ENCODE measurements at places on chromosomes 2 and 18. TPM values are rescaled to one million over a fixed set of nuclear protein-coding genes. Genes with fewer than 3 reads are reported as not detected.

GRCh38 chr2:37005118-37005868 is 39.0 kb upstream of the STRN start:
- no peak for DNase-seq

DNA sequence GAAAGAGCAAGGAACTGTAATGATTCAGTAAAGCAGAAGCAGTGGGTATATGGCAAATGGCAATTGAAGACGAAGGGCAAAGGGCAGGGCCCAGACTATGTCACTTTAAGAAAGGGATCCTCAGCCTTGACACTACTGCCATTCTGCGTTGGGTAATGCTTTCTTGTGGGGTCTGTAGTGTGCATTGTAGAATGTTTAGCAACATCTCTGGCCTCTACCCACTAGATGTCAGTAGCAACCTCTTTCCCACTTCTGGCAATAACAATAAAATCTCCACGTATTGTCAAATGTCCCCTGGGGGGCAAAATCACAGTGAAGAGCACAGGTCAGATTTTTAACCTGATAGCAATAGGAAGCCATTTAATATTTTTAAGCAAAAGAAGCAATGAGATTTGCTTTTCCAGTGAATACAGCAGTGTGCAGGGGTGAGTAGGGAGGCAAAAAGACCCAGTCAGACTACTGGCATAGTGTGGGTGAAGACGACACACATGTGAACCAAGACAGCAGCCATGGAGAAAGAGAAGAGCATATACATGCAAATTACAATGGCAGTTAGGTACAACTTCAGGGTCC is 209.5 kb downstream of the DYM start:
- no peak for DNase-seq

- peak; percentile 92 for DNase-seq
These were observed 34.9 kb upstream of the HPCAL1 start for GRCh38 chr2:10267551-10268465.

DNA sequence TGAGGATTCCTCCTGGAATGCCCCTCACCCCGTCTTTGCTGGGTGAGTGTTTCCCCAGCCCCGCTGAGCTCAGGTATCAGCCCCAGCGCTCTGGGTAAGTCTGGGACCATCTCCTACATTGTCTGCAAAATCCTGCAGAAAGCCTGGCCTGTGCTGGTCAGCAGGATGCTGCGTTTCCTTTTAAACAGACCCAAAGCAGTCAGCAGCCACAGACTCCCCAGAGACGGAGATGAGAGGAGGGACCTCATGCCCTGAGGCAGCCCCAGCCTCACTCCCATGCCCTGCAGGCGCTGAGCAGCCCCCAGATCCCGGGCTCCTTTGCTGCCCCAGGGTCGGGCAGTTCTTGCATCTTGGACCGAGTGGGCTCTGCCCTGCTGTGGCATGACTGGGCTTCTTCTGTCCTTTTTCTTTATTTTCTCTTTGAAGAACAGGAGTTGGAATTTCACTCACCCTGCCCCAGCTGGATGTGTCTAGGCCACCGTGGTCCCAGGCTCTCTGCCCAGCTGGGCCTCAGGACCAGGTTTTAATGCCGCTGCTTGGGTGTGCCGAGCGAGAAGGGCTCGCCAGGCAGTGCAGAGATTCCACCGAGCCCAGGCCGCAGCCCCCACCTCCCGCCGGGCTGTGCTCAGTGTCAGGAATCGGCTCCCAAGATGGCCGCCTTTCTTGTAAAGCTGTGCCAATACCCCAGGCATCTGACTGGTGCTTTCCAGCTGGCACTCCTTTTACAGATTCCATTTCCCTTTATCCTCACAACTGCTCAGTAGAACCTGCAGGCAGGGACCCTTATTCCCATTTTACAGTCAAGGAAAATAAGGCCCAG is 43.6 kb downstream of the ODC1 start:
- DNase-seq: no peak

DNA sequence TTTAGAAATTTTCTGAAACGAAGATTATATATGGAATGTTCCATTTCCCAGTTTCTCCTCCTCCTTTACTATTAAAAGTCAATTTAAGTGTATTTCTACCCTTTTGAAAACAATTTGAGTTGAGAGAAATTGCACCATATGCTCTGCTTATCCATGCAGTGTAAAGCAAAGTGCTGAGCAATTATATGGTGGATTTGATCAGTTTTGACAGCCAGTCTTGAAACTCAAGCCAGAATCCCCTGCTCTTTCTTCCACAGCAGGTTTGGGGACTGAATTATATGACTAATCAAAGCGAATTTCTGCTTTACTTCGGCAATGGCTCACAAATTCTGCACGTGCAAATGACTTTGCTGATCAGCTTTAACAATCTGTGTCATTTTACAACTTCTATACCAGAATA is 1183.6 kb downstream of the LRP1B start:
- no peak for DNase-seq

DNA sequence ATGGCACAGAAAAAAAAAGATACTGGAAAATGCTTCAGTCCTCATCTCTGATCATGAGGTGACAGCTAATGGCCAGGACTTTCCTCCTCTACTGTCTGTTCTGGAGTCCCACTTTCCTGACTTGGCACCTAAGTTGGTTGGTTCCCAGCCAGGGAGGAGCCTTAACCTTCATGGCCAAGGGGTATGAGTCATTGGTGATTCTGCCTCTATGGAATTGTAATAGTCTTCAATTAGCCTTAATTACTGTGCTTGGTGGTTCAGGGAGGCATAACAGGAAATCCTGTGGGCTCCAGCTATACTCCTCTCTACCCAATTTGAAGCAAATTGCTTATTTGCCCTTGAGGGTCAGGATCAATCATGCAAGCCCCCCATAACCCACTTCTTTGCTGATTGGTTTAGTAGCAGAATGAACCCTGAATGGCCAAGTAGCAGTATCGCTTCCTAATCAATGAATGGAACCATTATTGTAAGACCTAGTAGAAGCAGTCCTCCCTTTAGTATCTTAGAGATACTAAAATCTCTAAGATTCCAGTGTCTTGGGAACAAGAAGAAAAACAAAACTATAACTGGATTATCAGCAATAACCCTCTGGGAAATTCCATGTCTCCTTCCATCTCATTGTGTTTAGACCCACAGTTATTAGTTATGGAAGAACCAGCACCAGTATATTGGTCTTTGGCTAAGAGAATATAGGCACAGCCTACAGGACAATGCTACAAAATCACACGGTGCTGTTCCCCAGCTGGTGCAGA is 109.0 kb downstream of the COL6A3 start:
- no peak for DNase-seq

GRCh38 chr18:36589857-36590543 is 238.8 kb downstream of the TPGS2 start:
- no peak for DNase-seq

DNA sequence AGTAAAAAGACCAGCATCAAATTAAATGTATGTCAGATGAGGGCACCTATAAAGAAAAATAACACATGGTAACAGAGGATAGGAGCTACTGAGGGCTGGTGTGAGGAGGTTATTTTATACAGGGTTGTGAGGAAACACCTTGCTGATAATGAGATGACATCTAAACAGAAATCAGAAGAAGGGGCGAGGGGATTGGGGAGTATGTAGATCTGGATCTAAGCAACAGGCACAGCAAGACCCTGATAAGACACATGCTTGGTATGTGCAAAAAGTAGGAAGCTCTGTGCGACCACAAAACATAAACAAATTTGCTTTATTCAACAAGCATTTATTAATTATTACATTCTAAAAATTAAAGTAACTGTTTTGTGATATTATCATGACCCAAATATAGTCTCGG is 295.4 kb downstream of the ZEB2 start:
- DNase-seq: no peak

DNA sequence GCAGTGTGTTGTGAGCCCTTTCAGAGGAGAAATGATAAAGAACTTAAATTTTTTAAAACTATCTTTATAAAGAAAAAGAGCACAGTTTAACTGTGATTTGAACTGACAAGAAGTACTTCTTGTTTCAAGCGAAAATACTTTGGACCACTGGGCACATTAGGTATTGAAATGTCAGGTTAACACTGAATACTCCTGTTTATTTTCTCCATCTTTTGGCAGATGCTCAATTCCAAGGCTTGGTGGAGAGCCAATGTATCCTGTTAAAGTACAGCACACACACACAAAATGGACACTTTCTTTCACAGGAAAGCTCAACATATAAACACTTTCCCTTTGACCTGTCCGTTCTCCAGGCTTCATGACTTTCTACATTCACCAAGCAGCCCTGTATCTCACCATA is 32.6 kb upstream of the SP3 start:
- no peak for DNase-seq

DNA sequence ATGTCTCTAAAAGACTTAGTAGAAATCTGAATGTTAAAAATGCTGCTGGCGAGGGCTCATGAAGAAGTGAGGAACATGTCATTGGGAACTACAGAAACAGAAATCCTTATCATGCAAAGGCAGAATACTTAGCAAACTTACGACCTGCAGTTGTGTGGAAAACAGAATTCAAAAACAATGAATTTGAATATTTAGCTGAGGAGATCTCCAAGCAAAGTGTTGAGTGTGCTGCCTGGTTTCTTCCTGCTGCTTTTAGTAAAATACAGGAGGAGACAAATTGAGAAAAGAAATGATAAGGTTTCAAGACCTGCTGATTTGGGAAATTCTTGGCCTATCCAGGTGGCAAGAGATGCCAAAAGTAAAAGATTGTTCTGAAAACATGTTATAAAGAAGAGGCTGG is 38.5 kb downstream of the METTL4 start:
- no peak for DNase-seq

Gene SPR
- total RNA-seq: 66.0 TPM

DNA sequence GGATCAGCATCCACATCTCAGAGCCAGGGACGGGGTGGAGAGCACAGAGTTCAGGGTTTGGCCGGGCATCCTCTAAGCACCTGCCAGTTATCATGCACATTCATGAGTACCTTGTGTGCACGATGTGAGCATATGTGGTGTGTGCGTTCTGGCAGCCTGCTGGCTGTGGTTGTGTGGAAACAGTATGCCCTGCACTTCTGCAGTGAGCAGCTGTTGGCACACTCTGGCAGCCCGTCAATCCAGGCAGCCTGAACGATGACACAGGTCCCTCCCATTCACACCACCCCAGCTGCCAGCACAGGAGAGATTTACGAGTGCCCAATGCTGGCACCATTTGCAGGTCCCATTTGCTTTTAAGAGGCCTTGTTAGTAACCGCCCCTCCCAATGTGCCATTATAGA is 74.2 kb downstream of the CD8B2 start:
- DNase-seq: no peak

Gene OR6B3
- total RNA-seq: not detected

DNA sequence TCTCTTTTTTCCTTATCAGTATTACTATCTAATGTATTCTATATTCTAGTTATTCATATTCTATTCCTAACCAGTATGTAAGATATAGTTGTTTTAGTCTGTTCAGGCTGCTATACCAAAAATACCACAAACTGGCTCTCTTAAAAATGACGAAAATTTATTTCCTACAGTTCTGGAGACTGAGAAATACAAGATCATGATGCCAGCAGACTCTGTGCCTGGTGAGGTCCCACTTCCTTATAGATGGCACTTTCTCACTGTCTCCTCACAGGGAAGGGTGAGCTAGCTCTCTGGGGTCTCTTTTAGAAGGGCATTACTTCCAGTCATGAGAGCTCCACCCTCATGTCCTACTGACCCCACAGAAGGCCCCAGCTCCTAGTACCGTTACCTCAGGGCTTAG is 4.8 kb upstream of the ARHGAP15 start:
- DNase-seq: no peak

- peak; percentile 63 for DNase-seq
These were observed 104.3 kb downstream of the CSRNP3 start for GRCh38 chr2:165573534-165574461.

Gene PCARE
- total RNA-seq: not detected

GRCh38 chr2:162768656-162769055 is 69.9 kb downstream of the KCNH7 start:
- DNase-seq: no peak

Gene KLHL41
- total RNA-seq: not detected

GRCh38 chr2:65360441-65360840 is 72.0 kb downstream of the SPRED2 start:
- DNase-seq: no peak

- no peak for DNase-seq
These were observed 250.3 kb upstream of the FOSL2 start for GRCh38 chr2:28142386-28142785.

- no peak for DNase-seq
These were observed 231.1 kb downstream of the MREG start for GRCh38 chr2:215782295-215782694.

DNA sequence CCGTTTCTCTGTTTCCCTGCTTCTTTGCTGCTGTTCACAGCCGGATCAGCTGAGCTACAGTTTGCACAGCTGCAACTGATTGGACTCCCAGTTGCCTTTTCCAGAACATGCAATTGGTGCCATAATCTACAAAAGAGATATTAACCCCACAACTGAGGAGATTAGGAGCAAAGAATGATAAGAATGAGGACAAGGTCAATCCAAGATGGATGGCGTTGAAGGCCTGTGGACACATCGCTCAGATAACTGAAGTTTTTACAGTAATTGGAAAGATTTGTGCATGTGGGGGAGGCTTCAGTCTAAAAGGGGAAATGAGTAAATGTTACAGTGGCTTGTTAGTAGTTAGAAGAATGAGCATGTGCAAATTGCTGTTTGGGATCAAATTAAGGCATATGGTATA is 263.2 kb downstream of the TGIF1 start:
- no peak for DNase-seq

GRCh38 chr2:37890893-37891495 is 34.1 kb upstream of the RMDN2 start:
- peak; percentile 74 for DNase-seq

GRCh38 chr2:9205963-9206948 is at the start of gene ASAP2:
ASAP2 (plus strand) TSS chr2:9206812; CDS start chr2:9207105, 293 bp downstream.
- DNase-seq: peak; percentile 90

Gene CCNYL1
- 20.4 TPM for total RNA-seq

GRCh38 chr2:66578054-66578686 is 143.2 kb downstream of the MEIS1 start:
- no peak for DNase-seq

Data from Peyer's patch (tissue), 4 donors.